ENCODE measurements at places on chromosomes 12 and 14.
A peak's percentile ranks its signal among the peaks of the same experiment; 100 is the strongest.

GRCh38 chr14:30271811-30272323 is 287.1 kb upstream of the G2E3 start:
- DNase-seq = no peak

- DNase-seq = no peak
Measured at GRCh38 chr14:55803873-55804553, 224.0 kb downstream of the KTN1 start.

DNA sequence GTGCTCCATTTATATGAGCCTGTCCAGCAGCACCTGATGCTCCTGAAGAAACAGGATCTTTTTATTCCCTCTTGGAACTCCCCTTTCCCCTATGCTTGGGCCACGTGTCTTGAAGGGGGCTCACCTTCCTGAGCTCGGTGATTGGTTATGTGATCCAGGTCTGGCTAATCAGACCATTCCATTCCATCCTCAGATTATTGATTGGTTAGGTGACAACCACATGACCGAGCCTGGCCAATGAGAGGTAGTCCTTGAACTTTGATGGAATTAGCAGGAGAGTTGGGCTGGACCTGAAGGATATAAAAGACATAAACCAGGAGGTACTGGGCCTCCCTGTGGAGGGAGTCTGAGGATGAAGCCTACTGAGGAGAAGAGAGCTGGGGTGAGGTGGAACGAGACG is 216.6 kb upstream of the LHX5 start:
- DNase-seq = no peak

- no peak for DNase-seq
Measured at GRCh38 chr12:58026897-58027891, 85.8 kb downstream of the ATP23 start.

DNA sequence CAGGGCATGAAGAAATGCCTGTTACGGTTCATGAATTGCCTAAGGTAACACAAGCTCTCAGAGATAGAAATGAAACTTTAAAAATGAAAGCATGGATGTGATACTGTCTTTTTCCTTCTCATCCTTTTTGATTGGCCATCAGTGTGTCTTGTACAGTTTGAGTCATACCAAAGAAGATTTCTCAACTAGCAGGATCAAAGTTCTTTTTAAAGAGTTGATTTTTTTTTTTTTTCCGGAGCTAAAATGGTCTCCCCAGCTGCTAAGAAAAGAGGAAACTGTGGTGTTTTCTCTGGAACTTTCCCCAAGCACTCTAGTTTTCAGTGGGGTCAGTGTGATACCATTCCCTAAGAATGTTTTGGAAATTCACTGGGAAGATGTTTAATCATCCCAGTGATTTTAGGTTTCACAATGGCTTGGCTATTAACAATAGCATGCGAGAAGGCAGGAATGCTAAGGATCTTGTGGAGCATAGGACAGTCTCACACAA is 105.0 kb downstream of the ETNK1 start:
- DNase-seq = no peak

DNA sequence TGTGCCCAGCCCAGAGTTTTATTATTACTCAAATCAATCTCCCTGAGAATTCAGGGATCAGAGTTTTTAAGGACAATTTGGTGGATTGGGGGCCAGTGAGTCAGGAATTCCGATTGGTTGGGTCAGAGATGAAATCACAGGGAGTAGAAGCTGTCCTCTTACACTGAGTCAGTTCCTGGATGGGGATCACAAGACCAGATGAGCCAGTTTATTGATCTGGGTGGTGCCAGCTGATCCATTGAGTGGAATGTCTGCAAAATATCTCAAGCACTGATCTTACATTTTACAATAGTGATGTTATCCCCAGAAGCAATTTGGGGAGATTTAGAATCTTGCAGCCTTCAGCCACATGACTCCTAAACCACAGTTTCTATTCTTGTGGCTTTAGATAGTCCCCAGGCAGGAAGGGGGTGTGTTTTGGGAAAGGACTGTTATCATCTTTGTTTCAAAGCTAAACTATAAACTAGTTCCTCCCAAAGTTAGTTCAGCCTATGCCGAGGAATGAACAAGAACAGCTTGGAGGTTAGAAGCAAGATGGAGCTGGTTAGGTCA is 89.1 kb upstream of the CNOT2 start:
- no peak for DNase-seq

DNA sequence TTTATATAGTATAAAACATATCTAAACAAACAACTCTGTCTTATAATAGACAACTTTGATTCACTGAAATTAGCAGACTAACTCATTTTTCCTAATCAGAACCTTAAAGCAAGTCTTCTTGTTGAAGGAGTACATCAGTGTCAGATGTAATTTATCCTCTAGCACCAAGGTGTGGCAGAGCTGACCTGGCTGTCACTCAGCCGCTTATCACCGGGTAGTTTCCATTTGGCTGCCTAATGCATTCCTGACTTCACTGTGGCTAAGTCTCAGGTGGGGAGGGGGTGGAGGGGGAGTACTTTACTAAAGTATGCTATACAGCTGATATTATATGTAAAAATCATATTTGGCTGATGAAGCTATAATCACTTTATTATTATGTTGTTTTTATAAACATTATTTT is 339.9 kb upstream of the RGS6 start:
- no peak for DNase-seq

GRCh38 chr12:84701041-84701440 is 211.6 kb downstream of the SLC6A15 start:
- no peak for DNase-seq

- DNase-seq = peak; percentile 2
Measured at GRCh38 chr14:104248203-104249055, 110.0 kb downstream of the KIF26A start.

GRCh38 chr12:129530517-129530916 is 373.3 kb downstream of the TMEM132D start:
- no peak for DNase-seq

DNA sequence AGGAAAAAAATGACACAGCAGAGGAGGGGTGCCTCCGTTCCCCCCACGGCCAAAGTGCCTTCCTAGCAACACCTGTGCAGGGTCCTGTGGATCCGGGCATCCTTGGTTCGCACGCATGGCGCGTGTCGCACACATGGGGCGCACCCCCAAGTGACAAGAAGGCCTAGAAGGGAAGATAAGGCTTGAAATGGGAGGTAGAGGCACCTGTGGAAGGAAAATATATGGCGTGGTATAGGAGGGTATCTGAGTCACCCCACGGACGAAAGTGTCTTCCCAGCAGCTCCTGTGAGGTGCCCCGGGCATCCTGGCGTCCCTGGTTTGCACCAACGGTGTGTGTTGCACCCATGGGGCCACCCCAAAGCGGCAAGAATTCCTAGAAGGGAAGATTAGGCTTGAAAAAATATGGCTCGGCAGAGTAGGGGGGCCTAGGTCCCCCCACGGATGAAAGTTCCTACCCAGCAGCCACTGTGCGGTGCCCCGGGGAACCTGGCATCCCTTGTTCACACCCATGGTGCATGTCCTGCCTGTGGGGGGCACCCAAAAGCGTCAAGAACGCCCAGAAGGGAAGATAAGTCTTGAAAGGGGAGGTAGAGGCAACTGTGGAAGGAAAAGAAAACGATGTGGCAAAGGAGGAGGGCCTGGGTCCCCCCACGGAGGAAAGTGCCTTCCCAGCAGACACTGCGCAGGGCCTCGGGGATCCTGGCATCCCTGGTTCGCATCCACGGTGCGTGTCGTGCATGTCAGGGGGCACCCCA is 280.0 kb downstream of the ALG10 start:
- DNase-seq = no peak

DNA sequence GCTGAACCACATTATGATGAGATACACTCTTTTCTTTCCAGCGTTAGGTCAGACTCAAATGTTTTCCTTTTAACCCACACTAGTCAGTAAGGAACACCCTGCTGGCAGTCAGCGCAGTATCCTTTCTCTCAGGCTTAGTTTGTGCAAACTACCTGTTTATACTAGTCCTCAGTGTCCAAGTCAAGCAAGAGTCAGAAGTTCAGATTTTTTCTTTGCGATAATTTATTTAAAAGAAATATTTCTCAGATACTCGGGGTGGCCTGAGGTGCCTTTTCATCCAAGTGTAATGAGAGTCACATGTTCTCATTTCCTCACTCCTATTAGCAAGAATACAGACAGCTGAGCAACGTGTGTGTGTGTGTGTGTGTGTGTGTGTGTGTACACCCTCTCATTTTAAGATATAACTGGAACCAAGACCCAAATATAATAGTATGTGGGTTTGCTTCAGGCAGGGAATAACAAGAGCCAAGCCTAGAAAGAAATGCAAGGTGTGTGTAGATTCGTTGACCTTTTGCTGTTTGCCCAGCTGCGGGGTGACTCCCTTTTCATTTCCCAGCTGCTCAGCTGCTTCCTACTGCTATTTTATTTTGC is 182.7 kb downstream of the KICS2 start:
- no peak for DNase-seq

- DNase-seq = no peak
Measured at GRCh38 chr14:106080922-106081321, 554.5 kb downstream of the TMEM121 start.

- peak; percentile 68 for DNase-seq
Measured at GRCh38 chr12:53984901-53985691, at the start of gene HOXC10. Gene HOXC10 (plus strand): TSS chr12:53985146. CDS start chr12:53985260, 114 bp downstream.

DNA sequence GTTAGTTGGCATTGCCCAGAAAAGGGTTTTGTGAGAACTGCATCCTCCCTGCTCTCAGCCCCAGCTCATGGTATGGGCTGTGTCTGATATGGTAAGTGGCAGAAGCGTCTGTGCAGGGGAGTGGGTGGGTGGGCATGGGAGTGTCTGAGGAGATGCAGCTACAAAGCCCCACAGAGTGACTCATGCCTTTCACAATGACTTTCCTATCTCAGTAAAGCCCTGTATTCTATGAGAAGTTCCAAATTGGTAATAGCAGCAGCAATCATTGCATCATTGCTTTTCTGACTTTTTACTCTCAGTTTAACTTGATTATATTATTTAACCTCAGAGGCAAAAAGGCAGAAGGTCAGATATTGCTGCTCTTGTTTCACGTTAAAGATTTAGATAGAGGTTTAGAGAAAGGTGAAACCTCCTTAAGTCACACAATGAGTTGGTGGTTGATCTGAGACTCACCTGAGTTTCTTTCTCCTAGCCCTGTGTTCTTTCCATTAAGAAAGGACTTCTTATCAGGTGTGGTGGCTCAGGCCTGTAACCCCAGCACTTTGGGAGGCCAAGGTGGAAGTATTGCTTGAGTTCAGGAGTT is 171.7 kb downstream of the SLC5A8 start:
- no peak for DNase-seq

DNA sequence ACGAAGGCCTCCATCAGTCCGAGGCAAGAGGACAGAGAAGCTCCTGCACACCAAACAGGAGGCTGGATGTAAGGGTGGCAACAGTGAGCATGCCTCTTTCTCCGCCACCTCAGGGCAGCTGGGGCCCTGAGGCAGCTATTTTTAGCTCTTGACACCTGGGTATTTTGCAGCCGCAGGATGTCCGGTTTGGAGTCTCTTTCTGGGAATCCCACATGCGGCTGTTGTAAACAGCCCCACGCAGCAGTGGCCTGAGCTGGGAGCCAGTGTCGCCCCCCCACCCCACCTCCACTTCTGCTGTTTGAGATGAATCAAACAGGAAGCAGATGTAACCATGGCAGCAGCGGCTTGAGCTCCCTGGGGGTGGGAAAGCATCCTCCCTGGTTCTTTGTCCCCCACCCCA is 11.7 kb downstream of the HDAC7 start:
- peak; percentile 61 for DNase-seq

- DNase-seq = no peak
Measured at GRCh38 chr14:69789118-69789640, 7.9 kb downstream of the SLC10A1 start.

DNA sequence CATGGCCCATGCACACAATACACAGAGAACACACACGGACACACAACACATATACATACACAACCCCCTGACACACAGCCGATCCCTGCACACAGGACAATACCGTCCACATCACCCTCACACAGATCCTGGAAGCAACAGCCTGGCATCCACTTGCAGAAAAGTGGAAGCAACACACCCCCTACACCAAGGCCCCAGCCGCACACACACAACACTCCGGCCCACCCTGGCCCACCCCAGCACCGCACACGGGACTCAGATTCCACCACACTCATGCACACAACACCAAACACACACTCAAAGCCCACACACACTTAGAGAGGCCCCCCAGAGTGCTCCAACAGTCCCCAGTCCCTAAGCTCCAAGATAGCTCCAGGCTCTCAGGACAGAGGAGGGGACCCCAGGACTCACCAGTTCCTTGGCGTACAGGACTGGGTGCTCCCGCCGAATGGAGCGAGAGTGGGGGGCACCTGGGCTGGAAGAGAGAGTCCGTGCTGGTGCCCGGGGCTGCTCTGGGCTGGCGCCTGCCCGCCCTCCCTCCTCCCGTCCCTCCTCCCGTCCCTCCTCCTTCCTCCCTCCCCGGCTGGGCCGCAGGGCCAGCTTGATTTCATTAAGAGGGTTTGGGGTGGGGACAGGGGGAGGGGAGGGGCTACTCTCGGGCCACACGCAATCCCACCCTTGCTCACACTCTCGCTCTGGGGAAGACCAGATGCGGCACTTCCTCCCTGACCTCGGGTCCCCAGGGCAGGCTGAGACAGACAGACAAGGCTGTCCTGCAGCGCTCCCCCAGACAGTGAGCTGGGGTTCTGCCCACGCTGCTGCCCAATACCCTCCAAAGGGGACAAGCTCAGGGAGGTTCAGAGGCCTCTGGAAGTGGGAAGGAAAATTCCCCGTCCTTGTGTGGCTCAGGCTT is at the start of gene TMEM119:
TMEM119 (minus strand) TSS at position 526 of the 913 bp plus-strand sequence. CDS start 5,701 bp downstream, outside the sequence.
- DNase-seq = no peak

GRCh38 chr12:47362126-47362705 is 282.5 kb upstream of the AMIGO2 start:
- no peak for DNase-seq

- DNase-seq = no peak
Measured at GRCh38 chr12:20557096-20557495, 138.0 kb upstream of the SLCO1C1 start.

GRCh38 chr12:107670999-107671643 is 14.5 kb upstream of the PWP1 start:
- DNase-seq = no peak

DNA sequence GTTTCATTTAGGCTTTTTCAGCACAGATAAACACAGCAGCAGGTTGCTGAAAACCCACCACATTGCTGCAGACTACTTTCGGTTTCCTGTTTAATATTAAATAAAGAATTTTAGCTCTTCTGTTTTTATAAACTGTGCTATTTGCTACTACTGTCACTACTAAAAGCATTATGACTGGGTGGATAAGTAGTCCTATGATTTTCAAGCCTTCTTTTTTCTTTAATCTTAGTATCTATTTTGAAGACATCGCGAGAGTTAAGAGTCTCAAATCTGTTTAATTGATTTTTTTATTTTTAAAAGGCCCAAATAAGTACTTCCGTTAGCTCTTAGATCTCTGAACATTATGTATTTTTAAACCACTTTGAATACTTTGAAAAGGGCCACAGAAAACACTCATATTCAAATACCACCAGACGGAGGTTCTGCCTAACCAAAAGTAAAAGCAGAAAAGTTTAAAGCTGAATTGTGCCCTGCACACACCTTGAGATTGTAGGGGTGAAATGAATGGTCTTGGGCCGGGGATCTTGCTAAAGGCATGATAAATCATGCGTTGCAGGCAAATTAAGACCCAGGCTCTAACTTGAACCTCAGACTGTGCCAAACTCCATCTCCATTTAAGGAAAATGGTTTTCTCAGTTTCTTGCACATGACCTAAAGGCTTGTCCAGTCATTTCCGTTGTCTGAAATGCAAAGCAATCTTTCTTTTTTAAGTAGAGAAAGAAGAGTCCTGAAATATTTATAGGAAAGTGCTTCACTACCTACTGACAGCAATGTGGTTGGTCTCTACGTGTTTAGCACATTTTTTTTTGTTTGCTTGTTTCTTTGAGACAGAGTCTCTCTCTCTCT is 13.6 kb upstream of the FOXN3 start:
- no peak for DNase-seq

GRCh38 chr14:64542836-64543201 is 2.3 kb downstream of the HSPA2 start:
- DNase-seq = no peak

- no peak for DNase-seq
Measured at GRCh38 chr12:19018302-19018970, 111.1 kb upstream of the PLEKHA5 start.
